ENCODE measurements at places on chromosomes 2 and 18.
A peak's percentile ranks its signal among the peaks of the same experiment; 100 is the strongest.

GRCh38 chr2:26946841-26947784 is 23.3 kb upstream of the MAPRE3 start:
- peak; percentile 81 for DNase-seq

GRCh38 chr2:200223205-200223784 is 83.2 kb upstream of the SPATS2L start:
- DNase-seq = no peak

DNA sequence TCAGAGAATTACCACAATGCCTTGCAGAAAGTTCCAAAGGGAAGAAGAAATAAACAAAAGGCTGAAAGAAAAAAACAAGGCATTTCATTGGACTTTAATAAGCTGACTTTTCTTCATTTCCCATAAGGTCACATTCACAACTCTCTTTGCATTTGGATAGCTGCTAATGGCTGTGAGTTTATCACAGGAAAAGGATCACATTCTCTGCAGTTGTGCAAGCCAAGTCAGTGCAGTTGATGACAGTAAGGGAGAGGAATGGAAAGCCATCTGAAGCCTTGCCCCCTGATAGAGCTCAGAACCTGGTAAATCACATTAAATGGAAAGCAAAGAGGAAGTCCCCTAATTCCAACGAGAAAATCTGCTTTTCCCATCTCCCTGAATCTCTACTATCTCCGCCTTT is 950.6 kb downstream of the CNTNAP5 start:
- no peak for DNase-seq

DNA sequence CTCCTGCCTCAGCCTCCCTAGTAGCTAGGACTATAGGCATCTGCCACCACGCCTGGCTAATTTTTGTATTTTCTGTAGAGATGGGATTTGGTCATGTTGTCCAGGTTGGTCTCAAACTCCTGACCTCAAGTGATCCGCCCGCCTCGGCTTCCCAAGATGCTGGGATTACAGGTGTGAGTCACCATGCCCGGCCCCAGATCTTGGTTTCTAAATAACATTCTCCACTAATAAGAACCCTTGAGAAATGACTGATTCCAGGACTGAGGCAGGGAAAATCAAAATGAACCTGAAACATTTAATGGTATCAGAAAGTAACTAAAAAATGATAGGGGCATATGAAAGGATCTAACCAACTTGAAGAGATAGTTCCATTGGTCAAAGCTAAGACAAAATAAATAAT is 34.0 kb downstream of the BMPR2 start:
- no peak for DNase-seq

DNA sequence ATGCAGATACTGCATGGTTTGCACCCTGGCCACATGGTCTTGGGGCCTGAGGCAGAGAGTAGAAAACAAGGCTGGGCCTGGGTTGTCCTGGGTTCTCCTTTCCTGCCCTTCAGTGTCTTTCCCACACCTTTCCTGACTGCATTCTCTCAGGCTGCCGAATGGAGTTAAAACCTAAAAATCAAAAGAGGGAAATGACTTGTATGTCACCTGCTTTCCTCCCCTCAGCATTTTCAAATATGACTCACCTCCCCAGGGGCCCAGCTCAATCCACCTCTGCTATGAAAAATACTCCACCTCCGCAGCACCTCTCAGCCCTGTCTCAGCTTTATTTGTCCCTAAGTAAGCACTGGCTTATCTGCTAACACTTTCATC is 457.8 kb upstream of the MEX3C start:
- no peak for DNase-seq

All from tongue (tissue), 3 donors.